Endodermal cell (in vitro differentiated cells): ENCODE measurements at places on chromosomes 5 and 9. TPM values are rescaled to one million over a fixed set of nuclear protein-coding genes. Genes with fewer than 3 reads are reported as not detected.

The PCDHGA4 gene
- total RNA-seq: 4.0 and 5.0 TPM in 2 replicates

The SYK gene
- 2.5 and 2.7 TPM in 2 replicates for total RNA-seq

DNA sequence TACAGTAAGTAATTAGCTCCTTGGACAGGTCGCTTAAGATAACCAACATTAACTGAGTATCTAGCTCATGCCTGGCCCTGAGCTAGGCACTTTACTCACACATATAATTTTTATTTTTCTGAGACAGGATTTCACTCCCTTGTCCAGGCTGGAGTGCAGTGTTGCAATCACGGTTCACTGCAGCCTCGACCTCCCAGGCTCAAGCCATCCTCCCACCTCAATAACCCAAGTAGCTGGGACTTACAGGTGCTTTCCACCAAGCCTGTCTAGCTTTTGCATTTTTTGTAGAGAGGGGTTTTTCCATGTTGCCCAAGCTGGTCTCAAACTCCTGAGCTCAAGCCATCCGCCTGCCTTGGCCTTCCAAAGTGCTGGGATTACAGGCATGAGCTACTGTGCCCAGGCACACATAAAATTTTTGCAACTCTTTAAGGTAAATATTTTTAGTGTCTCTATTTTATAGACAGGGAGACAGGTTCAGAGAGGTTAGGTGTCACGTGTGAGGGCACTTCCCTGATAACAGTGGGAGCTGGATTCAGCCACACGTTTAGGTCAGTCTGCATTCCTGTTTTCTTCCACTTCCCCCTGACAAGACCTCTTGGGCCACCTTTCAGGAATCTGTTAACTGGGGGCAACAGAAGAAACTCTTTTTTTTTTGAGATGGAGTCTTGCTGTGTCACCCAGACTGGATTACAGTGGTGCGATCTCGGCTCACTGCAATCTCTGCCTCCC lies 18.2 kb downstream of the HBEGF start:
- no peaks in the 10 kb centered on the region for H3K27me3 ChIP-seq
- H3K4me3 ChIP-seq: no peak overlapping the region
- H3K36me3 ChIP-seq: no peaks in the 10 kb centered on the region
- no peak overlapping the region for H3K27ac ChIP-seq
- H3K4me1 ChIP-seq: peaks cover 10% of the 10 kb centered on the region

- peaks cover 13% of the 10 kb centered on the region for H3K4me1 ChIP-seq
- H3K27ac ChIP-seq: no peak overlapping the region
- H3K4me3 ChIP-seq: no peak overlapping the region
Observed at GRCh38 chr9:87840134-87840533, 42.5 kb upstream of the SPATA31E1 start.

DNA sequence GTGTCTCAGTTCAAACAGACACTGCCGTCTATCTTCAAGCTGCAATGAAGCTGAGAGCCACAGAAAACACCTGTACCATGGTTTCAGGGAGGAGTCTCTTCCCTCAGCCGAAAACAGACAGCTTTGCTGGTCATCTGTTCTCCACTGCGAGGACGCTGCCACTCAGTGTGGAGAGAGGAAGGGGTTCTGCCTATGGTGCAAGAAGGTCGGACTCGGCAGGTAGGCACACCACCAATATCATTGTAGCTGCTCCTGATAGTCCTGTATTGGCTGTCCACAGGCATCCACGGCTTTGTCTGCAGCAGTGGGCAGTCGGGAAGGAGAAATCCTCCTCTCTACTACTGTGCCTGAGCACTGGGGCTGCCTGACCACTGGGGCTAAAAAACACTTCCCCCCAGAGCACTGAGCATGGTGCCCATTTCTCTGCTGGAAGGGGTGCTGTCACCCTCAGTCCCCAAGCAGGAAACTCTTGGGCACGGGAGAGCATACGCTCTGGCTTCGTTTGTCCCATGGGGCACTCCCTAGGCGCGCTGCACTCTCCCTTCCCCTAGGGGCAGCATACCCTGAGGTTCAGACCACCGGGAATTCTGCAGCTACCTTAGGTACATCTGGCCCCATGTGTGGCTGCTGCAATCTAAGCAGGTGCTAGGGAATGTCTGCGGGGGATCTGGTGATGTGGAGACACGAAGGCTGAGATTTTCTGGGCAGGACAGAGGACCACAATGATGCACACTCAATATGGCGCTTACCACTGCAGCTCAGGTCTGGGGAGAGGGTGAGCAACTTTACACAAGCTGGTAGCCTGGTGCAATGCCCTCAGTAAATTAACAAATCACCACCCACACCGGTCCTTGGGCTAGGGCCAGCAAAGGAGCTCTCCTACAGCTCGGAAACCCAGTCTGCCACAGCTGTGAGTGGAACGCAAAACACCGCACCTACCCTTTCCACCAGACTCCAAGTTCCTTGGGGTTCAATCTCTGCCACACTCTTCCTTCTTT lies 880.9 kb upstream of the SEMA6A start:
- no peaks in the 10 kb centered on the region for H3K4me1 ChIP-seq
- no peaks in the 10 kb centered on the region for H3K27me3 ChIP-seq
- H3K4me3 ChIP-seq: no peak overlapping the region

GRCh38 chr9:37916471-37917312 lies 12.8 kb upstream of the SLC25A51 start:
- peaks cover 55% of the 10 kb centered on the region for H3K36me3 ChIP-seq
- H3K4me3 ChIP-seq: no peak overlapping the region
- H3K27me3 ChIP-seq: no peaks in the 10 kb centered on the region
- no peak for DNase-seq
- peak overlapping the region; percentile 15 for H3K27ac ChIP-seq
- peaks cover 5% of the 10 kb centered on the region for H3K4me1 ChIP-seq
